ENCODE measurements at places on chromosomes 3 and 15. TPM values are rescaled to one million over a fixed set of nuclear protein-coding genes. Genes with fewer than 3 reads are reported as not detected.

IFT57 gene
- polyA plus RNA-seq, result 12.7 TPM

RASL12 gene
- polyA plus RNA-seq, result 2.3 TPM

- H3K27me3 ChIP-seq, result no peaks in the 10 kb centered on the region
- no peak for DNase-seq
- no peaks in the 10 kb centered on the region for H3K36me3 ChIP-seq
- no peak overlapping the region for H3K4me3 ChIP-seq
Measured at GRCh38 chr3:11392014-11392859, 120.0 kb downstream of the ATG7 start.

GRCh38 chr3:48267782-48268181 is 26.9 kb downstream of the ZNF589 start:
- peak overlapping the region; percentile 60 for H3K27ac ChIP-seq
- H3K4me3 ChIP-seq, result no peak overlapping the region
- DNase-seq, result peak; percentile 44
- no peaks in the 10 kb centered on the region for H3K36me3 ChIP-seq

CYP11A1 gene
- polyA plus RNA-seq, result 0.92 TPM

DNA sequence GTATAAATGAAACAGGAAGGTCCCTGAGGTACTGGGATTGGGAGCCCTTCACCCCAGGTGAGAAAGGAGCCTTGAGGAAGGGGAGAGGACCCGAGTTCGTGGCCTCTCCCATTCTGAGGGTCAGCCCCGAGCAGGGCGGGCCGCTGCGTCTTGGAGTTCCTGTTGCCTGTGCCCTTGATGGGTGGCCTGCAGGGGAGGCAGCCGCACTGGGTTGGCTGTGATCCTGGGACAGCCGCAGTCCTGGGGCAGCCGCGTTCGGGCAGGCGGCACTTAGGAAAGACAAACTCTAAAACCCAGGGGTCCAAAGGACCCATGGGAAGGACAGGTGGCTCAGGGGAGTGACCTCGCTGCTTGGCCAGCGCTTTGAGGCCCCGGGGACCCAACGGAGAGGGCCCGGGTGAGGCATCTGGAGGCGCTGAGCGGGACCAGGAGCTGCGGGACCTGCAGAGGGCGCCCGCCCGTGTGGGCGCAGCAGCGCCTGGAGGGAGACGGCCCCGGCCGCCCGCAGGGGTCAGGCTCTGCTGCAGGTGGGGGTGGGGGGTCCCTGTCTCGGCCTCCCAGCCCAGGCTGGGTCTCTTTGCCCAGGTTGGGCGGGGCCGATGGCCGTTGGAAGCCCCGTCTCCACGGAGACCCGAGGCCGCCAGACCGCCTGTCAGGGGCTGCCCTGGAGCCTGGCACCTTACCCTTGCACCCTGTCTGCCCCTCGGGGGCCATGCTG is 65.1 kb downstream of the HMCES start:
- DNase-seq, result peak; percentile 18
- no peaks in the 10 kb centered on the region for H3K27me3 ChIP-seq
- no peaks in the 10 kb centered on the region for H3K36me3 ChIP-seq
- H3K4me3 ChIP-seq, result peak overlapping the region; percentile 17

TM4SF1 gene
- 10.5 TPM for polyA plus RNA-seq

DNA sequence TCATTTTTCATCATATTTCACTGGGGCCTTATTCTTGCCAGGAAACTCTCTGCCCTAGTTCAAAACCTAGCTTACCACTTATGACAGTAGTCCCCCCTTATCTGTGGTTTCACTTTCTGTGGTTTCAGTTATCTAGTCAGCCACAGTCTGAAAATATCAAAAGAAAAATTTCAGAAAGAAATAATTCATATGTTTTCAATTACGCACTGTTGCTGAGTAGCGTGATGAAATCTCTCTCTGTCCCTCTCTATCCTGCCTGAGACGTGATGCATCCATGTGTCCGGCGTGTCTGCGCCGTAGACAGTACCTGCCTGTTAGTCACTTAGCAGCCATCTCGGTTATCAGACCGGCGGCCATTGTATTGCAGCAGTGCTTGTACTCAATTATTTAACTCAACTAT is 369.9 kb upstream of the MCTP2 start:
- H3K36me3 ChIP-seq, result no peaks in the 10 kb centered on the region
- no peak overlapping the region for H3K4me3 ChIP-seq
- H3K27me3 ChIP-seq, result no peaks in the 10 kb centered on the region
- no peak for DNase-seq
- no peaks in the 10 kb centered on the region for H3K4me1 ChIP-seq
- no peak overlapping the region for H3K27ac ChIP-seq

- H3K36me3 ChIP-seq, result no peaks in the 10 kb centered on the region
- DNase-seq, result peak; percentile 2
- H3K4me1 ChIP-seq, result no peaks in the 10 kb centered on the region
- H3K27ac ChIP-seq, result no peak overlapping the region
- H3K4me3 ChIP-seq, result no peak overlapping the region
Measured at GRCh38 chr3:172987273-172987672, 153.8 kb downstream of the SPATA16 start.

- no peak for DNase-seq
- no peak overlapping the region for H3K4me3 ChIP-seq
- no peak overlapping the region for H3K27ac ChIP-seq
- no peaks in the 10 kb centered on the region for H3K36me3 ChIP-seq
- H3K4me1 ChIP-seq, result no peaks in the 10 kb centered on the region
- no peaks in the 10 kb centered on the region for H3K27me3 ChIP-seq
Measured at GRCh38 chr15:33048255-33048654, 146.3 kb downstream of the FMN1 start.

- H3K4me3 ChIP-seq, result no peak overlapping the region
- H3K36me3 ChIP-seq, result peaks cover 3% of the 10 kb centered on the region
- H3K4me1 ChIP-seq, result peaks cover 14% of the 10 kb centered on the region
- no peaks in the 10 kb centered on the region for H3K27me3 ChIP-seq
Measured at GRCh38 chr3:63937661-63938651, 25.8 kb upstream of the SCAANT1 start.

USF3 gene
- polyA plus RNA-seq, result 3.2 TPM

WWTR1 gene
- polyA plus RNA-seq, result 18.2 TPM

- no peak overlapping the region for H3K4me3 ChIP-seq
- DNase-seq, result no peak
Measured at GRCh38 chr3:16103472-16103871, 71.0 kb upstream of the GALNT15 start.

GRCh38 chr15:32887090-32887489 is 169.3 kb downstream of the GREM1 start:
- H3K36me3 ChIP-seq, result no peaks in the 10 kb centered on the region
- no peak for DNase-seq
- no peaks in the 10 kb centered on the region for H3K27me3 ChIP-seq
- H3K27ac ChIP-seq, result no peak overlapping the region
- no peaks in the 10 kb centered on the region for H3K4me1 ChIP-seq
- H3K4me3 ChIP-seq, result no peak overlapping the region

GRCh38 chr3:128483657-128484403 is 9.2 kb downstream of the GATA2 start:
- H3K27ac ChIP-seq, result peak overlapping the region; percentile 51
- no peak overlapping the region for H3K4me3 ChIP-seq
- H3K27me3 ChIP-seq, result peaks cover 25% of the 10 kb centered on the region
- DNase-seq, result peak; percentile 40
- no peaks in the 10 kb centered on the region for H3K36me3 ChIP-seq

DNA sequence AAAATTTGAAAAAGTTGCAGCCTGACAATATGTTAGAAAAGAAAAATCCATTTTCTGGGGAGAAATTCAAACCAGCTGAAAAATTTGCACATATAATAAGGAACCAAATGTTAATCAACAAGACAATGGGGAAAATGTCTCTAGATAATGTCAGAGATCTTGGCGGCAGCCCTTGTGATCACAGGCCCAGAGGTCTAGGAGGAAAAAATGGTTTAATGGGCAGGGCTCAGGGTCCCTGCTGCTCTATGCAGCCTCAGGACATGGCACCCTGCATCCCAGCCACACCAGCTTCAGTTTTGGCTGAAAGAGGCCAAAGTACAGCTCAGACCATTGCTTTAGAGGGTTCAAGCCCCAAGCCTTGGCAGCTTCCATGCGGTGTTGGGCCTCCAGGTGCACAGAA is 701.9 kb downstream of the IGSF11 start:
- H3K27me3 ChIP-seq, result no peaks in the 10 kb centered on the region
- no peak overlapping the region for H3K4me3 ChIP-seq
- H3K4me1 ChIP-seq, result no peaks in the 10 kb centered on the region
- DNase-seq, result no peak

GRCh38 chr3:53671192-53671960 is 174.8 kb downstream of the CHDH start:
- H3K4me3 ChIP-seq, result no peak overlapping the region
- no peaks in the 10 kb centered on the region for H3K27me3 ChIP-seq
- H3K27ac ChIP-seq, result no peak overlapping the region
- DNase-seq, result no peak
- H3K36me3 ChIP-seq, result no peaks in the 10 kb centered on the region

- no peaks in the 10 kb centered on the region for H3K4me1 ChIP-seq
- no peak for DNase-seq
- no peak overlapping the region for H3K27ac ChIP-seq
- H3K36me3 ChIP-seq, result no peaks in the 10 kb centered on the region
Measured at GRCh38 chr3:107235193-107235927, 141.9 kb upstream of the CCDC54 start.

IFT122 gene
- 9.7 TPM for polyA plus RNA-seq

GRCh38 chr3:16072420-16073110 is 101.9 kb upstream of the GALNT15 start:
- no peak overlapping the region for H3K27ac ChIP-seq
- no peaks in the 10 kb centered on the region for H3K36me3 ChIP-seq
- DNase-seq, result no peak
- no peak overlapping the region for H3K4me3 ChIP-seq

- H3K4me1 ChIP-seq, result no peaks in the 10 kb centered on the region
- peaks cover 3% of the 10 kb centered on the region for H3K27me3 ChIP-seq
- no peaks in the 10 kb centered on the region for H3K36me3 ChIP-seq
- no peak overlapping the region for H3K4me3 ChIP-seq
- H3K27ac ChIP-seq, result no peak overlapping the region
Measured at GRCh38 chr3:65279225-65279782, 591.5 kb upstream of the ADAMTS9 start.

GRCh38 chr3:39445927-39446326 is 21.6 kb upstream of the MOBP start:
- no peaks in the 10 kb centered on the region for H3K4me1 ChIP-seq
- H3K27ac ChIP-seq, result no peak overlapping the region
- no peaks in the 10 kb centered on the region for H3K27me3 ChIP-seq
- no peaks in the 10 kb centered on the region for H3K36me3 ChIP-seq

- no peaks in the 10 kb centered on the region for H3K27me3 ChIP-seq
- H3K4me1 ChIP-seq, result peaks cover 2% of the 10 kb centered on the region
- no peak overlapping the region for H3K4me3 ChIP-seq
- no peak for DNase-seq
- H3K36me3 ChIP-seq, result peaks cover 6% of the 10 kb centered on the region
- H3K27ac ChIP-seq, result no peak overlapping the region
Measured at GRCh38 chr3:36903119-36903882, 41.6 kb downstream of the TRANK1 start.

- H3K4me3 ChIP-seq, result no peak overlapping the region
- H3K4me1 ChIP-seq, result no peaks in the 10 kb centered on the region
Measured at GRCh38 chr3:29718661-29719065, 437.8 kb downstream of the RBMS3 start.

GRCh38 chr3:108102420-108103039 is 11.7 kb upstream of the CD47 start:
- H3K4me3 ChIP-seq, result no peak overlapping the region
- peaks cover 6% of the 10 kb centered on the region for H3K4me1 ChIP-seq
- no peak for DNase-seq

DNA sequence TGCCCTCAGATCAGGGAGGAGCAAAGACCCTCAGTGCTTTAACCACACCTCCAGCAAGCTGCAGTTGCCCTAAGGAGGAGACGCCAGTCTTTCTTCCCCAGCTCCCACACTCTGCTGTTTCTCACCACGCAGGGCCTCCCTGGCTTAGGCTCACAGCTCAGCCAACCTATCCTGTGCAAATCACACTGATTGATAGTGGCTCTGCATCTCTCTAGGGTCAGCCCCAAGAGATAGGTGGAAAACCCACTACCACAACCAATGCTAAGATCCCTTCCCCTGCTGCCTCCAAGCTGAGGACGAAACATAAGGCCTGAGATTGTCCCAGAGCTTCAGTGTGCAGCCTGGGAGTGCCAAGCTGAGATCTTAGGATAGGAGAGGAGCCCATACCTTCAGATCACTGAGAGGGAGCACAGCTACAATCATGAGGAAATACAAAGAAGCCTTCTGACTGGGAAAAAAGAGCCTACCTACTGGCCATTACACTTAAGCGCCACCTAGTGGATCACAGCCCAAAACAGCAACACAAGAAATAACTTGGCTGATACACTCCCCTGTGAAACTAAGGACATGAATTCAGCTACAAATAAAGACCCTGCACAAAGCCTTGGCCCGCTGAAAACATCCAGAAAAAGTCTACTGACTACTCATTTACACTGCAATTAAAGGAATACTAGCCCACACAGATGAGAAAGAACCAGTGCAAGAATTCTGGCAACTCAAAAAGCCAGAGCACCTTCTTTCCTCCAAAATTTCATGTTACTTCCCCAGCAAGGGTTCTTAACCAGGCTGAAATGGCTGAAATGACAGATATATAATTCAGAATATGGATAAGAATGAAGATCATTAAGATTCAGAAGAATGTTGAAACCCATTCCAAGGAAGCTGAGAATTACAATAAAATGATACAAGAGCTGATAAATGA is 271.5 kb upstream of the DCBLD2 start:
- peak; percentile 52 for DNase-seq
- H3K27ac ChIP-seq, result no peak overlapping the region
- H3K27me3 ChIP-seq, result no peaks in the 10 kb centered on the region
- no peak overlapping the region for H3K4me3 ChIP-seq
- H3K36me3 ChIP-seq, result no peaks in the 10 kb centered on the region

- H3K4me3 ChIP-seq, result no peak overlapping the region
- H3K36me3 ChIP-seq, result peaks cover 8% of the 10 kb centered on the region
- DNase-seq, result no peak
- H3K27ac ChIP-seq, result no peak overlapping the region
Measured at GRCh38 chr3:47399531-47400270, 18.9 kb downstream of the PTPN23 start.

RPSA gene
- 2,034 TPM for polyA plus RNA-seq

MYLK gene
- 2.2 TPM for polyA plus RNA-seq

DNA sequence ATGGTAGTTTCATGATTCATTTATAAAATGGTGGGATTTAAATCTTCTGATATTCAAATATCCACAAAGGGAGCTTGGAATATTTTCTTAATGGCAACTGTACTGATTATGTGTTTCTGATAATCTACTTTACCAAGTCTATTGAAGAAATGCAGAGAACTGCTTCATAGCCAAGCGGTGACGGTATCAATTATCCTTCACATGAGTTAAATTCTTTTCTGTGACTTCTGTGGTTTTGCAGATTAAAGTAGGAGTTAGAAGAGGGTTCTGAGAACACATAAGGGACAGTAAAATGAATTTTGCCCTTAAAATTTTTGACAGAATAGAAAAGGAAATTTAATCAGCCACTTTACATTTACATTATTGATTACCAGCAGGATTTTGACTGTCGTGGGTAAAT is 563.2 kb downstream of the GBE1 start:
- no peak overlapping the region for H3K4me3 ChIP-seq
- no peak for DNase-seq
- no peak overlapping the region for H3K27ac ChIP-seq
- H3K36me3 ChIP-seq, result no peaks in the 10 kb centered on the region

- H3K27ac ChIP-seq, result peak overlapping the region; percentile 84
- peaks cover 43% of the 10 kb centered on the region for H3K36me3 ChIP-seq
- H3K27me3 ChIP-seq, result no peaks in the 10 kb centered on the region
Measured at GRCh38 chr3:139534992-139535879, 4.3 kb downstream of the RBP1 start.

Data from small intestine (tissue), 16 donors.